ENCODE measurements at places on chromosomes 6 and 20. TPM values are rescaled to one million over a fixed set of nuclear protein-coding genes. Genes with fewer than 3 reads are reported as not detected.
A peak's percentile ranks its signal among the peaks of the same experiment; 100 is the strongest.

DNA sequence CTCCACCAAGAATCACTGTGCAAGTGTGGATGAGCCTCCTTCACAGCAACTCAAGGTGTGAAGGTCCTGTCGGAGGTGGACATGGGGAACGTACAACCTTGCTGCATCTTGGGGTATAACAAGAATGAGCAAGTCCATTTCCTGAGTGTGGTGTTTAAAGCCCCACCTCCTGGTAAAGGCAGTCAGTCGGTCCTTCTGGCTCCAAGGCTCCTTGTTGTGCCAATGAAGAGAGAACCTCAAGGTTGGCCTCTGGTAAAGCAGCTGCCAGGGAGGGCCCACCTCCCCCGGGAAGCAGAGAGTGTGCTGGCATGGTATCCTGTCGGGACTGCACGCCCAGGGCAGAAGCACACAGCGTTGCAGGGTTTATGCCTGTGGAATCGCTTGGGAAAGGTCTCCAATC lies 12.4 kb upstream of the MAS1 start:
- no peaks in the 10 kb centered on the region for H3K36me3 ChIP-seq
- H3K4me1 ChIP-seq: no peaks in the 10 kb centered on the region
- H3K27me3 ChIP-seq: peaks cover 2% of the 10 kb centered on the region
- H3K27ac ChIP-seq: no peak overlapping the region
- no peak overlapping the region for H3K4me3 ChIP-seq

DNA sequence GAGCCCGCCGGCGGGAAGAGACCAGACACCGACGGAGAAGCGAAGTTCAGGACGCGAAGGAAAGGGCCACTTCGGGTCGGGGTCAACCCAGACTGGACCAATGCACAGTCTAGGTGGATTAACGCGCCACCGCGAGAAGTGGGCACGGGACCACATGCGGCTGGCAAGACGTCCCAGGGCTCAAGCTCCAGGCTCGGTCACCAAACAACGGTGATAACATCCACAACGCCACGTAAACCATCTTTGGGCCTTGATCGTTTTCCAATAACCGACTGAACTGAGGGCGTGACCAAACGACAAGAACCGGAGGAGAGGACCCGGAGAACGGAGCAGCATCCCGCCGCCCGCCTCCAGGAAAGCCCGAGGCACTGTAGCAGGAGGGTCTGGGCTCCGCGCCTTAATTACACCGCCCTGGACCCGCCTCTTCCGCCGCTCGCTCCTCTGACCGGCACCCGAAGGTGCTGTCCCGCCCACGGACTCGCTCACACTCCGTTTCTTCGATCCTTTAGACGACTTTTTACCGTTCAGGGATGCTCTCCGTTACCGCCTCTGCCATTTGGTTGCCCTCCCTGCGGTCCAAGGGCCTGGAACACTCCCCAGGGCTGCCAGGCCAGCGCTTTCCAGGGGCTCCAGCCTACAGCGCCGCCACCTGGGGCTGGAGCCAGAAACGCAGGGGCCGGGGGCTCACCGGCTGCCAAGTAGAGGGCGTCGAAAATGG lies 44.1 kb downstream of the DPPA5 start:
- no peaks in the 10 kb centered on the region for H3K27me3 ChIP-seq
- H3K36me3 ChIP-seq: no peaks in the 10 kb centered on the region
- DNase-seq: peak; percentile 71
- peak overlapping the region; percentile 79 for H3K27ac ChIP-seq
- no peaks in the 10 kb centered on the region for H3K4me1 ChIP-seq

- no peak for DNase-seq
- no peaks in the 10 kb centered on the region for H3K4me1 ChIP-seq
- no peak overlapping the region for H3K27ac ChIP-seq
- no peak overlapping the region for H3K4me3 ChIP-seq
- no peaks in the 10 kb centered on the region for H3K27me3 ChIP-seq
Observed at GRCh38 chr20:31508517-31509244, 5.6 kb upstream of the HM13 start.

DNA sequence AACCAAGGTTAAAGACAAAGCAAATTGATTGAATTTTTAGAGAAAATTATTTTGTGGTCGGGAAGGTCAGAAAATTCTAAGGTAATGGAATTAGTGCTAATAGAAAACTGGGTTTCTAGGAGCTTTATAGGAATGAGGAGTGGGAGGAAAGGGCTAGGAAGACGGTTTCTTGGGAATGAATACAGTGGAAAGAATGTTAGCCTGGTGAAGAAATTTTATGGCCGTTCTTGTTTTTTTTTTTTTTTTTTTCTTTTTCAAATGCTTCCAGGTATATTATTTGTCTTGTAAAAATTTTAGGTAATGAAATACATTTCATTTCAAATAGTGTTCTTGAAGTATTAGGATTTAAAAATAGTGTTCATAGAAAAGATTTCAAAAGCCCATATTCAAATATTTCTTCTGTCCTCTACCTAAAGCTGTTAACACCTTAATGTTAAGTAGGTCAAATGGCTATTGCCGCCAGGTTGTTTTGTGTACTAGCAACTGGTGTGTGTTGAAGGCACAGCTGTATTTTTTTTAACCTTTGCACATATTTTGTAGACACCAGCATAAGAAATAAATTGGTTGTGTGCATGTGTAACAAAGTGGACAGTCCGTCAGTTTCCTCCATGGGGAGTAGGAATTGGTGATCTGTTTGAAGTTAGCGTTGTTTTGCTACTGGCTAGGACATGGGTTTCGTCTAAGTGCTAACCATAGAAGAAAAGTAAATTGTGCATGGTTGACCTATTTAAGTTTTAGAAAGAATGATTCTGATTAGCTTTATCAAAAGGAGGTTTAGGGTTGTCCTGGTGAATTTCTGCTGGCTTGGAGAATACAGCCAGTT lies 32.3 kb downstream of the AFDN start:
- H3K4me1 ChIP-seq: peaks cover 15% of the 10 kb centered on the region
- H3K27ac ChIP-seq: no peak overlapping the region
- no peaks in the 10 kb centered on the region for H3K27me3 ChIP-seq

DNA sequence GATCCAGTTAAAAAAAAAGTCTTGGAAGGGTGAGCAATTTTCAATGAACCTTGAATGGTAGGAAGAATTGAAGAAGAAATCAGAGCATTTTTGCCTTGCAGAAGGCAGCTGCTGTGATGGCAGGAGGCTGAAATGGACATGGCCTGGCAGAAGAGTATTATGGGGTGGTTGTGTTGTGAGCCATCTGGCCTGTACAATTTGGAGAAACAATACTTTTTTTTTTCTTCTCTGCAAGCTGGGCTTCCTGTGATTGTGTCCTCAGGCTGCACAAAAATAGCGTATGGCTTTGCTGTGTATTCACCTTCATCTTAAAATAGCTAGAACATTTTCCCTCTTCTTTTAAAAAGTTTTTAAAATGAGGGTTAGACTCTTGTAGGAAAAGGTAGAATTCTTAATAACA lies 21.4 kb downstream of the SYCP2L start:
- no peaks in the 10 kb centered on the region for H3K4me1 ChIP-seq
- H3K27ac ChIP-seq: no peak overlapping the region
- no peaks in the 10 kb centered on the region for H3K27me3 ChIP-seq
- DNase-seq: no peak
- H3K4me3 ChIP-seq: no peak overlapping the region

- no peaks in the 10 kb centered on the region for H3K27me3 ChIP-seq
- peaks cover 8% of the 10 kb centered on the region for H3K4me1 ChIP-seq
- H3K4me3 ChIP-seq: no peak overlapping the region
- DNase-seq: no peak
- no peaks in the 10 kb centered on the region for H3K36me3 ChIP-seq
Observed at GRCh38 chr6:15875797-15876196, 213.0 kb upstream of the DTNBP1 start.

GRCh38 chr6:37058084-37058586 lies 52.7 kb downstream of the FGD2 start:
- no peak overlapping the region for H3K4me3 ChIP-seq
- no peaks in the 10 kb centered on the region for H3K36me3 ChIP-seq
- peaks cover 7% of the 10 kb centered on the region for H3K4me1 ChIP-seq
- H3K27me3 ChIP-seq: no peaks in the 10 kb centered on the region
- no peak overlapping the region for H3K27ac ChIP-seq
- peak; percentile 47 for DNase-seq

DNA sequence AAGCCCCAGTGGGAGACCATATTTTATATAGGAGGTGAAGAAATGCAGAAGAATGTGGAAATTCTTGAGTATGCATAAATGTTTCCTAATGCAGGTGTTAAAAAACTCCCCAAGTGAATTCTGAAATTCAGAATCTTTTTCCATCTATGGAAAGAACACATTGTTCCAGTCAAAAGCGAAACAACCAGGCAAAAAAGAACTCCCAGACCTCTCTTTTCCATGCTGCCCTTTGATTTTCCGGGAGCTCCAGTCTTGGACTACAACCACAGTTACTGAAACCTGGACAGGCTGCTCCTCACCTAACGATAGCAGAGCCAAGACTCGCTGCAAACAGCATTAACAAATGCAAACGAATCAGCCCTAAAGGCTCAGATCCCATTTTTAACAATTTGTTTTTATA lies 108.7 kb upstream of the CNKSR3 start:
- no peak overlapping the region for H3K27ac ChIP-seq
- no peak for DNase-seq
- no peak overlapping the region for H3K4me3 ChIP-seq
- no peaks in the 10 kb centered on the region for H3K4me1 ChIP-seq
- H3K36me3 ChIP-seq: no peaks in the 10 kb centered on the region
- H3K27me3 ChIP-seq: no peaks in the 10 kb centered on the region

- H3K27ac ChIP-seq: peak overlapping the region; percentile 90
- no peak for DNase-seq
- peaks cover 6% of the 10 kb centered on the region for H3K4me1 ChIP-seq
- H3K36me3 ChIP-seq: peaks cover 15% of the 10 kb centered on the region
- H3K27me3 ChIP-seq: no peaks in the 10 kb centered on the region
Observed at GRCh38 chr6:32852018-32852843, 1.3 kb downstream of the TAP1 start.

- no peaks in the 10 kb centered on the region for H3K4me1 ChIP-seq
- no peak for DNase-seq
- no peak overlapping the region for H3K27ac ChIP-seq
- H3K36me3 ChIP-seq: no peaks in the 10 kb centered on the region
- H3K4me3 ChIP-seq: no peak overlapping the region
Observed at GRCh38 chr6:15754706-15755079, 91.9 kb upstream of the DTNBP1 start.

The NKAIN2 gene
- total RNA-seq: not detected

The MRPL2 gene
- total RNA-seq: 13.9 TPM

The IRF4 gene
- under 0.01 TPM for total RNA-seq
